A172 (cell line): ENCODE measurements at places on chromosomes 3 and 15.

GRCh38 chr3:107063351-107063750, 313.9 kb upstream of the CCDC54 start:
- DNase-seq: peak; percentile 46

GRCh38 chr3:157142315-157142714, 17.6 kb downstream of the CCNL1 start:
- no peak for DNase-seq

DNA sequence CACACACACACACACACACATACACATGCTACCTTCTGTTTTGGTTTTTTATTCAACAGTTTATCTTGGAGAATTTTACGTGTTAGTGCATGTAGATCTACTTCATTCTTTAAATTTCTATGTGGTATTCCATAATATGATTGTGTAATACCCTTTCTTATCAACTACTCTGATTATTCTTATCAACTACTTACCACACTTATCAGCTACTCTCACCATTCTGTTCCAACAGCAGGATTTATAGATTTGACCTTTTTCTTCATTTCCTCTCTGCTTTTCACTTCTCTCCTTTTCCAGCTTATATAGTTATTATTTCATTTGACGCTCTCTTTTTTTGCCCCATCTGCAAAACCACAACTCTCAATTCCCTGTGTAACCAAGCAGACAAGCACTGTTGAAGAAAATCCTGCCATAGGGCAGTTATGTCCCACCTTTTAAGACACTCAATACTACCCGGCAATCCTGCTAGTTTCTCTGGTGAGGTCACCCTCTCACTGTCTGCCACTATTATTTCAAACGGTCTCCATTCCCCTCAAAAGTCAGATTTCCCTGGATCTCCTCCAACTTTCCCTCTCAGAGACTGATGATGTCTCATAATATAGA, 56.9 kb upstream of the SATB1 start:
- DNase-seq: no peak

GRCh38 chr3:170640737-170641171, 54.9 kb upstream of the SLC7A14 start:
- no peak for DNase-seq
